T follicular helper cell (primary cell): ENCODE measurements at places on chromosomes 4 and X.

DNA sequence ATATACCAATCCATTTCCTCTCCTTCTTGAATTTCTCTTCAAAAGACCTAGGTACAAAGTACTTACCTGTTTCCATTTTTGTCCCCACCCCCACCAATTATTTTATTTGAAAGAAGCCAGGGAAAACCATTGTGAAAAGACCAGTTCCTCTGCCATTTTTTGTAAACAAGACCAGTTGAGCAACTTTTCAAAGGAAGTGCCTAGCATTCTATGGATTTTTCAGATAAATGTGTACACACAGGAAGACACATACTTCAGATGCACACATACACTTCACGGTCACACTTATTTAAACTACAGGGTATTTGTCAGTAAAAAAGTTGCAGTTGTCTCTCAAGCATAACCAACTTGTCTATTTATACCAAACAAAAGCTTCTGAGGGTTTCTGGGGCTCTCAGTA lies 587.2 kb upstream of the KLHL4 start:
- DNase-seq = no peak

GRCh38 chrX:74906417-74906816 lies 18.8 kb downstream of the NEXMIF start:
- DNase-seq = no peak

- DNase-seq = no peak
Observed at GRCh38 chr4:48307528-48307927, 33.8 kb upstream of the SLAIN2 start.

- no peak for DNase-seq
Observed at GRCh38 chr4:147958489-147959065, 226.7 kb downstream of the ARHGAP10 start.

DNA sequence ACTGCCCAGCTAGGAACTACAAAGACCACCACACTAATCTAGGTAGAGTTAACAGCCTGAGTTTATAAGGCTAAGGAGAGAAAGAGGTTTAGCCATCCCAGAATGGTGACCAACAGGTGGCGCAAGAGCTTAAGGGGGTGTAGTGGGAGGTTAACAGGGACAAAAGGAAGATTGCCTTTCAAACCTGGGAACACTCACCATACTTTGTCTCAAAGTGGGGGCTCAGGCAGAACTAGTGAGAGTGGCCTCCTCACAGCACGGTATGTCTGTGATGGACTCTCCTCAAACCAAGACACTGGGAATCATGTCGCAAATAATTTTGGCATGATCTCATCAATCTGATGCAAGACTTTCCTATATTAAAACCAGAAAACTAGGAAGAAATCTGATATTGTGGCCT lies 23.4 kb downstream of the CCNI start:
- peak; percentile 48 for DNase-seq

DNA sequence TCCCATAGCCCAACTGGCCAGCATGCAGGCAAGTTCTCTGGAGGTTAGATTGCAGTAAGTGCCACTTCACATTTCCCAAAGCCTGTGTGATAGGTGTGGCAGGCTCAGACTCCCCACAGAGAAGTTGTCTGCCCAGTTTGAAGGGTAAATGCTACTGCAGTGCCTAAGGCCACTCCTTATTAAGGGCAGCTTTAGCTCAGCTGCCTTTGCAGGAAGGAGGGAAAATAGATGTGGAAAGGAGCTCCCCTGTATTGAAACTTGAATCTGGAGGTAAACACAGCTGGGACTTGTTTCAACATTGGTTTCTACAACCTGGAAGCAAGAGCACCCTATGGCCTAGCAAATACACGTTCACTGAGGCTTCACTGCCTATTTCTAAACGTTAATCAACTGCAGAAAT lies 22.4 kb downstream of the NEXMIF start:
- DNase-seq = no peak

- DNase-seq = no peak
Observed at GRCh38 chrX:77617206-77617605, 168.8 kb downstream of the ATRX start.

DNA sequence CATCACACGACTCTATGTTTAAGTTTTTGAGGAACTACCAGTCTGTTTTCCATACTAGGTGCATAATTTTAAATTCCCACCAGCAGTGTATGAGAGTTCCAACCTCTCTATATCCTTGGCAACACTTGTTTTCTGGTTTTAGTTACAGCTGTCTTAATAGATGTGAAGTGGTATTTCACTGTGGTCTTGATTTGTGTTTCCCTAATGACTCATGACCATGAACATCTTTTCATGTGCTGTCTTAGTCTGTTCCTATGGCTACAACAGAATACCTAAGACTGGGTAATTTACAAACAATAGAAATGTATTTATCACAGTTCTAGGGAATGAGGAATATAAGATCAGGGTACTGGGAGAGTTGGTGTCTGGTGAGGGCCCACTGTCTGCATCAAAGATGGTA lies 51.5 kb upstream of the GPR78 start:
- DNase-seq = no peak

DNA sequence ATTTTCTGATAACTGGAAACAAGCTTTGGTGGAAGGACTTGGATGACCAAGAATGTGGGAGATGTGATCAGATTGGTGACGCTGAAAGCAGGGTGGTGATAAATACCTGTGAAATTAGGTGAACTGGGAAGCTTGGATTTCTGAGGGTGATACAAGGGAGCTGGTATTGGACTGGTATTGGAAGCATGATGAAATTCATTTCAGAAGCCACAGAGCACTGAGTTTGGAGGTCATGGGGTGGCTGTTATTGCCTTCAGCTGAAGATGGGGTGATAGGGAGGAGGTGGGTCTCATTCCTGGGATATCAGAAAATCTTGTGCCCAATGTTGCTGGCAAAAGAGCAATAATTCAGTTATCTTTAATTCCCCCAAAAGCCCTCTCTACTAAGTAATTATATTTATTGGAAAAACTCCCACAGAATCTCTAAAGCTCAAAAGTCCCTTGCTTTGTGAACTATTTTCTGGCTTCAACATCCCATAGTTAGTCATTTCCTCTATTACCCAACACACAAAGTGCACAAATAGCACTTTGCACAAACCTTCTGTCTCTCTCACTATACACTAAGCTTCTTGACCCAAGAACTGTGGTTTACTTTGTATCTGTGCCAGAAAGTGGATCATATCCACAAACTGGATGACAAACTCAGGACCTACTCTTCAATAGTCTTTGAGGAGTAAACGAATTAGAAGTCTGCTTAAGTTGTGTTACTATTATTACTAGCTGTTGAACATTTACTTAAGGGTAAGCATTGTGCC lies 23.1 kb upstream of the CAMK2D start:
- no peak for DNase-seq
